ENCODE measurements at places on chromosomes 2 and 18.

- no peak for DNase-seq
These were observed 324.7 kb downstream of the NRXN1 start for GRCh38 chr2:50707196-50707595.

GRCh38 chr2:85501248-85501647, 37.7 kb upstream of the MAT2A start:
- DNase-seq, result no peak

DNA sequence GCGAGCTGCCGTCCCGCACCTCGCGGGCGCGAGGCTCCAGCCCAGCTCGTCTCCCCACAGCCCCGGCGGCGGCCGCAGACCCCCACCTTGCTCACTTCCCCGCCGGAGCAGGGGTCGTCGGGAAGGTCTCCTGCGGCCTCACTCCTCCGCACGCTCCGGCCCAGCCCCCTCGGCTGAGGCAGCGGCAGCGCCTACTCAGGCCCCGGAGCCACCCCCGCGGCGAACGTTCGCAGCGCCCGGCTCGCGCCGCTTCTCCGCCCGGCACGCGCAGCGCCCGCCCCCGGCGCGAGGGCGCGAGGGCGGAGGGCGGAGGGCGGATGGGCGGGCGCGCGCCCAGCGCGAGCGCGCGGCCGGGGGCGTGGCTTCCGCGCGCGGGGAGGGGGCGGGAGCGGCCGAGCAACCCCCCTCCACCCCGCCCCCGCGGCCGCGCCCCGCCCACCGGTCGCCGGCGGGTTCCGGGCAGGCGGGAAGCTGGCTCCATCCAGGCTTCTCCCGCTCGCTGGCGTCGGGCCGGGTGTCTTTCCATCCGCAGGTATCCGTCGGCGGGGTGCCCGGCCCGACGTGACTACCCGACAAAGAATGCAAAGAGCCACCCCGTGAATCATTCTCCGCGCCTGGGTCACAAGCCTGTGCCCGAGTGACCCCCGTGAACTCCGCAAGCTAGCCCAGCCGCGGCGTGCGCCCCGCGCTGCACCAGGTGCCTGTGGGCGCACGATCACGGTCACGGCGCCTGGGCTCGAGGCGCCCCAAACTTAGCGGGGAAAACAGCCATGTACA, at the start of gene DTNB:
Gene DTNB, minus strand, starts transcription at position 278 of the 777 bp plus-strand sequence. CDS start 20,917 bp downstream, outside the sequence.
- peak; percentile 50 for DNase-seq

- no peak for DNase-seq
These were observed 335.1 kb downstream of the CYRIA start for GRCh38 chr2:16330571-16330970.

- DNase-seq, result no peak
These were observed 20.0 kb downstream of the PPM1B start for GRCh38 chr2:44188696-44189095.

GRCh38 chr2:215216806-215217205, 78.4 kb upstream of the ABCA12 start:
- DNase-seq, result no peak

- no peak for DNase-seq
These were observed 47.5 kb upstream of the NEMP2 start for GRCh38 chr2:190582019-190582418.

- DNase-seq, result peak; percentile 7
These were observed 58.3 kb downstream of the WDR7 start for GRCh38 chr18:56709463-56709862.

DNA sequence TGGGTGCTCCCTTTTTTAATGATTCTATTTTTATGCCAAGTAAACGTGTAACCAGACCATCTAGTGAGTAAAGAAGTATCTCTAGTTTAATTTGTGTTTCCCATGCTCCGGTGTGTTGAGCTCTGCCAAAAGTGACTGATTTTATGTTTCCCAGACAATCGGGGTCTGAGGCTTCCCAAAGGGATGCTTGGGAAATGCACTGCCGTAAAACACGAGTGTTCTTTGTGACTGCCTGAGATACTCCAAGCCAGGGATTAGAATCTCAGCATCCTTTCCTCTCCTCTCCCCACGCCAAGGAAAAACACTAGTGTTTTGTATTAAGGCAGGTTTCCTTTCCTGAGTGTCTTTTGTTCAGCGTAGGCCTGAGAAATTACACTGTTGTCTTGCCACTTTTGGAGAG, 180.5 kb upstream of the NRP2 start:
- no peak for DNase-seq

DNA sequence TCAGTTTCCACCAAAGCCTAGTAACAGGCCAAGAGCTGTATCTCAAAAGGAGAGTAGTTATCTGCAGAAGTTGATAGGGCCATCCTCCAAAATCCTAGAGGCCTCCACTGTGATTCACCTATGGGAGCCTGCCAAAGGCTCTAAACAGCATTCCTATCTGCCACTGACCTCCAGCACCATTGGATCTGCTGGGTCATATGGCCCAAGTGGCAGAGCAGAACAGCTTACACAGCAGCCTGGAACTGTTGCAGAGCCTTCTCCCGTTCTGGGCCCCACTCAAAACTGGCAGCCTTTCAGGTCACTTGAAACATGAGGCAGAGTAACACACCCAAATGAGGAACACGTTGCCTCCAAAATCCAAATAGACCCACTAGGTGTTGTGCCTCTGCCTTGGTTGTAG, 345.2 kb upstream of the RND3 start:
- DNase-seq, result no peak

GRCh38 chr2:187011206-187011832, 162.3 kb upstream of the ZSWIM2 start:
- no peak for DNase-seq

DNA sequence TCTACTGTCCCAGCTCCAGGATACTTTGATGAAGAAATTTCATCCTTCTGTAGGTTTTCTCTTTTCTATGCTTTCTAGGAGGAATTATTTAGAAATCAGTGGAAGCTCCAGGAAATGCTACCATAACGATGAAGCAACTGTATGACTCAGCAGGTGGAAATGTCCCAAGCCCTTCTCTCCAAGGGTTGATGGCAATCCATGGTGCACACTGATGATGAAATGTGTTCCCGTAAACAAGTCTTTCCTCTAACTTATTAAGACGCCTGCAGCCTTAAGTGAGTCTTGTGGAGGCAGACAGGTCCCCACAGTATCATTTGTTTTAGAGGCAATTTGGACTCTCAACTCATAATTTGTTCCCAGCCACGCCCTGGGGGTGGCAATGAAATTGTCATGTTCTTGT, 777.6 kb upstream of the SOX11 start:
- no peak for DNase-seq

GRCh38 chr18:644395-645004, 13.0 kb upstream of the TYMS start:
- DNase-seq, result no peak

DNA sequence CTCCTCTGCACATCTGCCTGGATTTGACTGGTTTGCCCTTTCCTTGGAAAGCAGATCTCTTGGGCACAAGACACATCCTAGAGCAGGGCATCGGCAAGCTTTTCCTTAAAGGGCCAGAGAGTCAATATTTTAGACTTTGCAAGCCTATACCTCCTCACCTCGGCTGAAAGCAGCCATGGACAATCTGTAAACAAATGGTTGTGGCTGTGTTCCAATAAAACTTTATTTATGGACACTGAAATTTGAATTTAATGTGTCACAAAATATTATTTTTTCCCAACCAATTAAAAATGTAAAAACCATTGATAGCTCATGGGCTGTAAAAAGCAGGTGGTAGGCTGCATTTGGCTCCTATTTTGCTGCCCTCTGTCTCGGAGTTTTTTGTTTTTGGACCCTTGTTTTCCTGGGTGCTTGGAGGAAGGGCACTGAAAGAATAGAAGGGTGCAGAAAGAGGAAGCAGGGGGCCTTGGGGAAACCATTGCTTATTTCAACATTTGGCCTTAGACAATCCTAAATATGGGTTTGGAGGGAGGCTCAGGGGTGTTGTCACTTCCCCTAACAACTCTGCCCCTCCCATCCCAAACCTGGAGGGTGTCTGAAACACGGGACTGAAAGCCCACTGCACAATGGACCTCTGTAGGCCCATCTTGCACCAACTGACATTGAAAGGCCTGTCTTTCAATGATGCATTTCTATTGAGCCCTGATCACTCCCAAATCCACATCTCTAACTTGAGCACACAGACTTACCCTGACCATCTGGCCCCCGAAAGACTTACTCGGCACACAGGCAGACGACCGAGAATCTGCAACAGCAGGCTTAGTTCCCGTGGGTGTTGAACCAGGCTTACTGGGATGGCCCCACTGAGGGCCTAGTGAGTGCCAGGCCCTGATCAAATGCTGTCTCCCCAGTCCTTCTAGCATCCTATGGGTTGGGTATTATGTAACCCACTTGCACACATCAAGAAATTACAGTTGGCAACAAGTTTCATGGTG, 7.1 kb upstream of the ZFP36L2 start:
- no peak for DNase-seq

DNA sequence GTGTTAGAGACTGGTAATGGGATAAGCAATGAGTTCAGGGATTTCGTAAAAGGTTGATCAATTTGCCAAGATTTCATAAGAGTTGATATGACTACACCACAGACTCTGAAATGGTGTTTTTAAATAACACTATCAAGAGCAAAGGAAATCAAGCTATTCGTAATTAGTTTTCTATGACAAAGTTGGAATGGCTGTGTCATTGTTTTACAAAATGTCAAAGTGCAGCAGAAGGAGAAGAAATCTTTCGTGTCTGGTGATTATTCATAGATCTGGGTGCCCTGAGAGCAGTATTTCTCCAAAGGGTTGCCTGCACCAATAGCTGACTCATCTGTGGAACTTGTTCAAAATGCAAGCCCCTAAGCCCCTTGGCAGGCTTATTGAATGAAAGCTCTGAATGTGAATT, 70.1 kb downstream of the NABP1 start:
- DNase-seq, result no peak

- DNase-seq, result no peak
These were observed 97.2 kb downstream of the IRS1 start for GRCh38 chr2:226702376-226702775.

GRCh38 chr2:216188956-216189355, 79.8 kb downstream of the XRCC5 start:
- no peak for DNase-seq

GRCh38 chr2:237511433-237511832, 24.4 kb downstream of the MLPH start:
- DNase-seq, result no peak

- no peak for DNase-seq
These were observed 120.5 kb downstream of the AFF3 start for GRCh38 chr2:100021791-100022340.

GRCh38 chr2:20516646-20517341, 69.9 kb downstream of the RHOB start:
- no peak for DNase-seq

DNA sequence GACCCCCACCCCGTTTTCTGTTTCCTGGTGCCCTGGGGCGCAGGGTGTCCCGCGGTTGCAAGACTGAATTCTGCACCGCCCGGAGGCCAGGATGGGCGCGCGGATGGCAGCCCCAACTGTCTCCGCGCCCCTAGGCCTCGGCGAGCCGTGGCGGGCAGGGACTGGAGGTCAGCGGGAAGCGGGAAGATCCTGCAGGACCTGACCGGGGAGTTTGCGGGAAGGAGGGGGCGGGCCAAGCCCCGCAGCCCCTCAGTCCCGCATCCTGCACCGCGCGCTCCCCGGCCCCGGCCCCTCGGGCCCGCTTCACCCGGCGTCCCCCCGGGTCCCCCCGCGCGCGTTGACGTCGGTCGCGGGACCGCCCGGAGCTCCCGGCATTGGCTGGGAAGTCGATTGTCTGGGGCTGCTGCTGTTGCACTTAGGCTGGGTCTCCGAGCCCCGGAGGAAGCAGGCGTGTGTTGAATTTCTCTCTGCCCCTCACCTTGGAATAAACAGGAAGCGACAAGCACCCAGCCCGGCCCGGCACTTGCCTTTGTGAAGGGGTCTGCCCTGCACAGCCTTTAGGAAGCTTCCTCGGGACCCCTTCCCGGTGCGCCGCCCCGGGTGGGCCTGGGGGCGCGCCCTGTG, at the start of gene LDLRAD4:
Gene LDLRAD4, plus strand, starts transcription at position 393 of the 624 bp plus-strand sequence.
- no peak for DNase-seq

DNA sequence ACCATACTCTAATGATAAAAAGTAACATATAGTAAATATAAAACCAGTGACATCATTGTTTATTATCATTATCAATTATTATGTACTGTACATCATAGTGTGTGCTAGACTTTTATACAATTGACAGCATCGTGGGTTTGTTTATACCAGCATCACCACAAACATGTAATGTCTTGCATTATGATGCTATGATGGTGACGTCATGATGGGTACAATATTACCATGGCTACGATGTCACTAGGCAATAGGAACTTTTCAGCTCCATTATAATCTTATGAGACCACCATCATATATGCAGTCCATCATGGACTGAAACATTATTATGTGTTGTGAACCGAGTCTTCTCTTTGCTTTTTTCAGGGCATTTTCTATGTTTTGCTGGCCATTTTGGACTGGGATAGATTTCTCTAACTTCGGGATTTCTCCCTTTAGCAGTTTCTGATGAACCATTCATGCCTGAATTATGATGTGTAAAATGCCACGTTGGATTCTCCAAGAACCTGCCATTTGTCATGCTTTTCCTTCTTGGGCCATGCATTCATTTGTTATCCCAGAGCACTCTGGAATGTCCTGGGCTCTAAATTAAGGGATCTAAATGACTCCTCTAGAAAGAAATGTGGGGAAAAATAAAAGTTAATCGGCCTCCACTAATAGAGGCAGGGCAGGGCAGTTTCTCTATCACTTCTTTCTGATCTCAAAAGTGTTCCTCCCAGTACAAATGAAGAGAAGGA, 325.6 kb upstream of the TNP1 start:
- no peak for DNase-seq

DNA sequence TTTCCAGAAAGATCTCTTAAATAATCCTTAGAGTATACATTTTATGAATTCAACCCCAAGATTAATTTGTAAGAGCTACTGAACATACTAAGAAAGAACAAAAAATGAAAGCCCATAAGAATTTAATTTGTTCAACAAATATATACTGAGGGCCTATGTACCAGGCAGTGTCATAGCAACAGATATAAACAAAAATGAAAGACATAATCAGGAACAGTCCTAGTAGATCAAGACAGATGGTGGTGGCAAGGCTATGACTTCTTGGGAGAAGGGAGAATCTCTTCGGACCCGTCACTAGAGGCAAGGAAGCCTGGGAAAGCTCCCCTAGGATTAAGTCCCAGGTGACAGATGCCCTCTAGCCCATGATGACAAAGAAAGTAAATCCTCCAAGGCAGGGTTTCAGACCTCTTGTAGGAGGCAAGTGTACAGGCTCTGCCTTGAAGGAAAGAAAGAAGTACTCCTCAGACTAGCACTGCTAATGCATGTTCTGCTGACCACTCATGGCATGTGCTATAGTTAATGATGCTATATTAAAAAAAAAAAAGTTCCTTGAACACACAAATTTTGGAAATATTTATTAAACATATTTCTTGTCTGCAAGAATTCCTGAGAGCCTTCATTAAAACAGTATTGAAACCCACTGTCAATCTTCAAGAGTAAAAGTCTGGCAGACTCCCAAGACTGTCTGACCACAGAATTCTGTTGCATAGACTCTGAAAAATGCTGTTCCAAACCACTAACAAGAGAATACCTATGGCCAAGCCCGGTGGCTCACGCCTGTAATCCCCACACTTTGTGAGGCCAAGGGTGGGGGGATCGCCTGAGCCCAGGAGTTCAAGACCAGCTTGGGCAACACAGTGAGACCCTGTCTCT, 31.5 kb downstream of the NOL10 start:
- no peak for DNase-seq

GRCh38 chr2:134235510-134236144, 18.2 kb upstream of the MGAT5 start:
- no peak for DNase-seq
